Activated CD8-positive, alpha-beta memory T cell treated with anti-CD3 and anti-CD28 coated beads for 1 hour (primary cell): ENCODE measurements at places on chromosomes 16 and 17.

- DNase-seq = no peak
These were observed 160.9 kb downstream of the MAP2K6 start for GRCh38 chr17:69575346-69575761.

DNA sequence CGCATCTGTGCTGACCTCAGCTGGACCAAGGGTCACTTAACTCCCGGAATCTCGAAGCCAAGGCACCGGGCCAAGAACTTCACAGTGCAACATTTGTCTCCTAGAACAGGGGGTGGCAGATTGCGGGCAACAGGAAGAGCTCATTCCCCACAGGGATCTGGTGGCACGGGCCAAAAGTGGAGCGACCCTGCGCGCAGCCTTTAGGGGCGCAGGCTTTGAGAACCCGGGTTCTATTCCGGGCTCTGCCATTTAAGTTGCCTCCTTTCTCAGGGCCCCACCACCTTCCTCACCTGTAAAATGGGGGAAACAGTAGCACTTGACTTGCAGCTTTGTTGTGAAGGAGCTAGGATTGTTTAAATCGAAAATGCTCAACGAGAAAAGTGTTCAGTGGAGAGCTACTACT lies 651 bp downstream of the SHMT1 start:
- DNase-seq = no peak

- DNase-seq = no peak
These were observed 34.1 kb downstream of the VPS53 start for GRCh38 chr17:680529-680928.

GRCh38 chr17:41695134-41695661 lies 6.5 kb downstream of the EIF1 start:
- DNase-seq = no peak

- DNase-seq = no peak
These were observed at the start of gene CCL8 for GRCh38 chr17:34319039-34319483. CCL8 (plus strand) TSS chr17:34319435; CDS start chr17:34319502, 67 bp downstream.

DNA sequence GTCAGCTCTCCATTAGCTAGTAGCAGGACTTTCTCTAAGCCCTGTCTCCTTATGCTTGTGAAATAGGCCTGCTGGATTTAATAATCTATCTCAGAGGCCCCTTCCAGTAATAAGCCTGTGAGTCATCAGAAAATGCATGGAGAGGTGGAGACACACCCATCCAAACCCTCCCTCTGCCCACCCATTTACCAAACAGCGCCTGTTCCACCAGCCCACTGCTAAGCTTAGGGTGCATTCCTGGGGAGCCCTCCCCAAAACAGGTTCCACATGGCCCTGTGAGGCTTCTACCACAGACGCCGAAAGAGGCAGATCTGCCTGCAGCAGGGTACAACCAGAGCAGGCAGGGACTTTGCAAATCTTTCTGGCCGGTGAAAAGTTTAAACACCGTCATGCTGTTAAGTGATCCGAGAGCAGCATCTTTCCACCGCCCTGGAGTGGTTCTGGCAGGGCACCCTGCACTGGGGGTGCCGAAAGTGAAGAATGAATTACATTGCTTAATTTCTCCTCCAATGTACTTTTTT lies 99.3 kb downstream of the GAS7 start:
- DNase-seq = no peak

GRCh38 chr16:27481282-27481934 lies 68.3 kb downstream of the GTF3C1 start:
- DNase-seq = no peak

- DNase-seq = no peak
These were observed 296.3 kb downstream of the CPPED1 start for GRCh38 chr16:12507366-12507765.

DNA sequence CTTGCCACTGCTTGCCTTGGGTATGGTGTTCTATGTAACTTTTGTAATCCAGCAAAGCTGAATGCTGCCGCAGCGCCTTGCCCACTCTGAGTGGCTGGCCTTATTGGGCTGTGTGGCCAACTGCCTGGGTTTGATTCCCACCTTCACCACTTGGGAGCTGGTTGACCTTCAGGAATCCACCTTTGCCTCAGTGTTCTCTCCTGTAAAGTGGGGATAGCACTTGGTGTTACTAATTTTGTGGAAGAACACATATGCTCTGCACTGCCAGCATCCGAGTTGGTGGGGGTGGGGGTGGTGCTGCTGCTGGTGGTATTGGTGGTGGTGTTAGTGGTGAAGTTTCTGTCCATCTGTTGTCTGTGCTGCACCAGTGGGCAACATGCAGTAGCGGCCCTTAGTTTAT lies 32.8 kb downstream of the AKAP1 start:
- no peak for DNase-seq

GRCh38 chr17:37286430-37286829 lies 89.4 kb upstream of the C17orf78 start:
- no peak for DNase-seq

DNA sequence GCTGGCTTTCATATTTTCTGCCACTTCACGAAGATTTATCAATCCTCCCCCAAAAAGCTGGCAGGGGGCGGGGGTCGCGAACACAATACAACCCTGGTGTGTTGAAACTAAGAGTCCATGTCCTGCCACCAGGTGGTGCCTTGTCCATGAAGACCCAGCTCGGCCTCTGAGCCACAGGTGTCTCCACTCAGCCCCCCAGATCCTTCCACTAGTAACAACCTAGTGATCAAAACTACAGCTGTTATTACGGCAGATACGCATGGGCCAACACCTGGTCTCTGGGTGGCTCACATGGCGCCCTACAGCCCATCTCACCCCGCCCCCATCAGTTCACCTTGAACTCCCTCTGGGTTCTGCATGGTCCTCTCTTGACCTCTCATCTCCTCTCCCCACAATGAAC lies 27.7 kb downstream of the USP7 start:
- DNase-seq = no peak

DNA sequence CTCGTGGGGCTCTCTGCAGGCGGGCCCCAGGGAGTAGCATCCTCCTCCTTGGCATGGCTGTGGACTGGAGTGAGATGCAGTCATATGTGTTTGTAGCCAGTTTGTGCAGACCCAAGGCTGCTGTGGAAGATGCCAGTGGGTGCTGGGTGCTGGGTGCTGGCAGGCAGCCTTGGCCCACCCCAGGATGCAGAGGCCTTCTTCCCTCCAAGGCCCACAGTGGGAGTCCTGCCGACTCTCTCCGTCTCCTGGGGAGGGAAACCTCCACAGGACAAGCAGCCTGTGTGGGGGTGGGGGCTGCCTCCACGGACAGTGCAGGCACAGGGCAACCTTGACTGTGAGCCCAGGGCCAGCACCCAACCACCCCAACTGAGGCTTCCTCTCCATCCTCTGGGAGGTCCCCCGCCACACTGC lies 13.8 kb upstream of the TMEM92 start:
- no peak for DNase-seq

- no peak for DNase-seq
These were observed 281.0 kb downstream of the CBLN1 start for GRCh38 chr16:49000594-49000993.

DNA sequence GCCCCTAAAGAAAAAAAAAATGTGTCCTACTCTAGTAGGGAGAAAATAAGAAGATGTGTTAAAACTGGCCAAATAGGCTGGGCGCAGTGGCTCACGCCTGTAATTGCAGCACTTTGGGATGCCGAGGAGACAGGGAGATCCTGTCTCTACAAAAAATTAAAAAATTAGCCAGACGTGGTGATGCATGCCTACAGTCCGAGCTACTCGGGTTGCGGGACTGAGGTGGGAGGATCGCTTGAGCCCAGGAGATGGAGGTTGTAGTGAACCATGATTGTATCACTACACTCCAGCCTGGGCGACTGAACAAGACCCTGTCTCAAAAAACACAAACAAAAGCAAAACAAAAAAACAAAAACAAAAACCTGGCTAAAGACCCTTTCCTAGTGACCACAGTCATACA lies 15.9 kb downstream of the ZFHX3 start:
- DNase-seq = no peak
